ENCODE measurements at places on chromosomes 7 and 10.

DNA sequence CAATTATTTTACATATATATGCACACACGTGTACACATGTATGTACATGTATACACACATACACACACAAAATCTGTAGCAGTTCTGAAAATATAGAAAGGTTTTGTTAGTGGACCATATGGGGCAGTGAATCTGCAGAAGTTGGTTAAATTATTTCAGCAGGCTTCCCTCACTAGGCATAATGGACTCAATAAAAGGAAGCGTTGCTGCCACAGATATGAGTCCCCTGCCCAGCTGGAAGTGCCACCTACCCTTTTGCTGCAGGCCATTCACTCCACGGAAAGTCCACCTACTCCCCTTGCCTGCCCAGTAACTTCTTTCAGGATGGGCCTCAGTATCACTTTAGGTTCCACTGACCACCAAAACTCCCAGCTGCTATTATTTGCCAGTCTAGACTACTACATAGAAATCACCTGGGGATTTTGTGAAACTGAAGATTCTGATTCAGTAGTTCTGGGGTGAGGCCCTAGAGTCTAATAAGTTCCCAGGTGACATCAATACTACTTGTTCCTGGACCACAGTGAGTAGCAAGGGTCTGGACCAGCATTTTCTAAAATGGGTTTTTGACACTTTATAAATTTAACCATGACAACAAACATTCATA lies 29.3 kb upstream of the CROT start:
- DNase-seq = no peak

DNA sequence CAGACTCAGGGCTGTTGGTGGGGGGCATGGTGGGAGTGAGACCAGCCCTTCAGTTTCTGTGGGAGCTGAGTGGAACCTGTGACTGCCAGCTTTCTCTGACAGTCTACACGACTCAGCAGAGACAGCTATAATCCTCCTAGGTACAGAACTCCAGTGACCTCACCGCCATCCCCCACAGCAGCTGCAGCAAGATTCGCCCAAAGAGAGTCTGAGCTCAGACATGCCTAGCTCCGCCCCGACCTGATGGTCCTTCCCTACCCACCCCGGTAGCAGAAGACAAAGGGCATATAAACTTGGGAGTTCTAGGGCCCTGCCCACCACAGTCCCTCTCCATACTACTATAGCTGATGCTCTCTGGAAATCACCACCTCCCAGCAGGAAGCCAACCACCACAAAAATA lies 500.1 kb downstream of the ETV1 start:
- no peak for DNase-seq

DNA sequence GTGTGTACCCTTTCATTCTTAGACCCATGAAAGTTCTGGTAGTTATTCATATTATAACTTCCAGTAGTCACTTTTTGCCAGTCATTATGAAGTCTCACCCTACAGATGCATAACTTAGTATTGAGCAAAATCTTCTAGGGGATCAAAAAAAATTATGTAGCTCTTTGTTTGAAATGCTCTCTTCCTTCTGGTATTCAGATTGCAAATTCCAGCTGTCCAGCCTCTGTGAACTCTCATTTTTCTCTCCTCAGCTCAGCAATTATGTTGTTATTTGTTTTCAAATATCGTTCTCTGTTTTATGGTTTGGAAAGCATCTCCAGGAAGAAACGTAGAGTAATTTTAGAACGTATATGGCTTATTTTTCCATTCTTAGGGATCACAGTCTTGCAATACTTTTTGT lies 442.5 kb downstream of the SEMA3D start:
- no peak for DNase-seq

GRCh38 chr7:30980751-30981150 lies 17.0 kb downstream of the GHRHR start:
- DNase-seq = no peak

DNA sequence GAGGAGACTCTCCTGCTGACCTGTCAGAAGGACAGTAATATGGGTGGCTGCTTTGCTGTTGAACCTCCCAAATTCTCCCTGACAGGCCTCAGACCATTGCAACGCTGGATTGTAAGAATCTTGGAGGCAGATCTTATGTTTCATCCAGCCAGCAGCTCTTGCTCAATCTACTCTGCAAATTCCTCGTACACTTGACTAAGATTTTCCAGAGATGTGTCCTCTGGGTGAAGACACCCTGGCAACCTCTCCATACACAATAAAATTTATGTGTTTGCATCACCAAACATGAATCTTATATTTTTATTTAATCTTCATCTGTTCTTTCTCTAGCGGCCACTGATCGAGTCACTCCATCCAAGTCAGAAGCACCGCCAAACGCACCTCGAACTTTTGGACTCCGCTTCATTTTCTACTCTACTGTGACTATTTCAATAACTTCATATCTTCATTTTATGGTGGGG lies 623.1 kb downstream of the ACTR3B start:
- no peak for DNase-seq

DNA sequence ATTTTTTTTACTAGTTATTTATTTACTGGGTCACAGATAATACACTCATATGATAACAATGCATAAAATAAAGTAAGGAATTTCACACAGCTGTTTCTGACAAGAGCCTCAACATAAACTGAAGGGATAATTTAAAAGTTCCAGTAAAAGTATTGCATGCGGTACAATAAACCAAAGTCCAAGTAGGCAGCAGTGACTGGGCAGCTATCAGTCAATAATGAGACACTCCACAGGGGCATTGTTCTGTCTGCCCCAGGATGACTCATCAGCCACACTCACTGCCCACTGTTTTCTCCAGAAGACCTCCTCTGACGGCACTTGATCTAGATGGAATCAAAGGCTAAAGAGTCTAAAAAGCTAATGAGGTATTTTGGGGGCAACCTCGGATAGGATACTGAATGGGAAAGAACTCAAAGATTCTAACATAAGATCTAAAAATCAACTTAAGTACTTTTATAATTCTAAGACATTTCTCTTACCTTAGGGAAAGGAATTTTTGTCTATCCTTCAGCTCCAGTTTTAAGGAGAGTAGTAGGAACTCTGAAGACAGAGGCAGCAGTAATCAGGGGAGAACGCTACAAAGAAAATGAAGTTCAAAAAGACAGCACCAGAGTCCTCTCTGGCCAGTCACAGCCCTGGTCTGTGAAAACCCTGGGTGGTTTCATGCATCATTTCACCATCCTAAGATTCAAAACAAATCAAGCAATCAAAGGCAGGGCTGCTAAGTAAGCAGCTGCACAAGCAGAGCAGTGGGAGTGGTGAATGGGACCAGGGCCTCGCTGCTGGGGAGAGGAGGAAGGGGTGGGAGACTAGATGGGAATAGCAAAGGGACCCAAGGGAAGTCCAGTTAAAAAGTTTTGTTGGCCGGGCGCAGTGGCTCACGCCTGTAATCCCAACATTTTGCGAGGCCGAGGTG lies 175.1 kb downstream of the AVL9 start:
- DNase-seq = no peak

DNA sequence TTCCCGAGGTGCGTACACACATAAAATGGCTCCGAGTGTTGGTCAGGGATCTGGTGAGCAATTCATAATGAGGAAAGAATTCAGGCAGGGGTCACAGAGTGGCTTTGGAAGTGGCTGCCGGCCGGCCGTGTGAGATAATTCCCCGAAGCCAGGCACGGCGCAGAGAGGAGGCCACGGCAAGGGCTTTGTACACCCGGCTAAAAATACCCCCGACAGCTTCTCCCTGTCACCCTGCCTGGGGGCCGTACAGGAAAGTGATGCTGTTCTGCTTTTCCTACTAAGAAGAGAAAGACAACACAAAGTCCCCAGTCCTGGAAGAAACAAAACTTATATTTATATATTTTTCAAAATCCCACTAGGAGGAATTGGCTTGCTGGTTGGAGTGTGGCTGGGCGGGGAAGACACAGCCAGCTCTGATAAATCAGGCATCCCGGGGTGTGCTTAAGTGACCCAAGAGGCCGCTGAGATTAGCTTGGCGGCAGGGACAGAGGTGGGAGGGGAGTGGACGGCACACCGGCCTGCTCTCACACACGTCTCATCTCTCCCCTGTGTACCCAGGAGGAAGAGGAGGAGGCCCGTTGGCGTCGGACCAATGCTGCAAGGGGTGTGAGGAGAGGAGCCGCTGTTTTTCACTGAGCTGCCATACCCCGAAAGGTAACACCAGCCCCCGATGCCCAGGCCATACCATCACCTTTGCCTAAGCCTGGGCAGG lies 70.5 kb downstream of the ZMIZ1 start:
- no peak for DNase-seq

- DNase-seq = no peak
Measured at GRCh38 chr10:10207538-10207937, 810.1 kb upstream of the CELF2 start.

DNA sequence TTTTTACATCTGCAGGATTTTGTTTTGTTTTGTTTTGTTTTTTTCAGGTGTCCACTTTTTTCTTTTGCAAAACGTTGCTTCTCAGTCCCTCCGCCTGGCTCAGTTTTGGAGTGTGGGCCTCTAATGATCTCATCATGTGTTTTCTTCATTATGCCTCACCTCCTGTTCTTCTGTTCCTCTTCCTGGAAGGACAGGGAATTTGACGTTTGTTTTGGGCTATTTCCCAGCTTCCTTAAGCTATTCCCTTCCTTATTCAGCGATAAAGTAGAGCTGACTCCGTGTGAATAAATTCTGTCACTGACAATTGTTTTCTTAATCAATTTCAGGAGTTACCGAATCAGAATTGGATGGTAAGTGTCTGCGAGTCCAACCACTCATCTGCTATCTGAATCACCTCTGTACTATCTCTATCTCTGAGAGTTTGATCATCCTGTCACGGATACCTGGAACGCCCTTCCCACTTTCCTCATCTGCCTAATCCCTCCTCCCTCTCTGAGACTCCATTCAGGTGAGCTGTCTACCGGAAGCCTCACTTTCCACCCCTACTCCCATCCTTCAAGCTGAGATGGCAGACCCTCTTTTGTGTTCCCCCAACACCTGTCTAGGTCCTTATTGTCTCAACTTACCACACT lies 218.4 kb downstream of the GATA3 start:
- no peak for DNase-seq

DNA sequence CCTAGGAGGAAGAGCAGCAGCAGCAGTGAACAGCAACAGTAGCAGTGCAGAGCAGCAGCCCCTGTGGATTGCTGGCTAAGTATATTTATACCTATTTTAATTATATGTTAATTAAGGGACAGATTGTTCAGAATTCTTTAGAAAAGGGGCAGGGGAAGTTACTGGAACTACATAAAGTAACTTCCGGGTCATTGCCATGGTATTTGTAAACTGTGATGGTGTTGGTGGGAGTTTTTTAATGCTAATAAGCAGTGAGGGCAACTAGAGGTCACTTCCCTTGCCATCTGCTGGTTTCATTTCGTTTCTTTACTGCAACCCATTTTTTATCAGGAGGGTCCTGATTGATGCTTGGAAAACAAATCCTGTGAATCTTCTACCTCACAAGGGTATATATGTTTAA lies 229.8 kb upstream of the PODXL start:
- DNase-seq = no peak

DNA sequence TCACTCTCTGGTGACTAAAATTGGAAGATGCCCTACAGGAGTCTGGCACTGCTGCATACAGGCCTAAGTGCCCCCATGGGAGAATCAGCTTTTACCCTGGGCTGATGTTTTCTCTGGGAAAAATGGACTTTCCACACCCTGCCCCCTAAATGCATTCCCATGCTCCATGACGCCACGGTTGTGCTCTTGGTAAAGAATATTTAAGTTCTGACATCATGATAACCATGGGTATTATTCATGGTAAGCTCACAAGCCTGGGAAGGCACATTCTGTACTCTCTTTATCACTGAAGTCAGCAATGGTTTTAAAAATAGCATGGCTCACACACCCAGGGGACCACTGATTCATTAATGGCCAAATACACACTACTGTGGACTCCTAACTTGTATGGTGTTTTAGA lies 43.4 kb downstream of the HIPK2 start:
- DNase-seq = no peak

GRCh38 chr10:124996127-124996853 lies 54.4 kb downstream of the ZRANB1 start:
- DNase-seq = no peak

- DNase-seq = no peak
Measured at GRCh38 chr7:2373124-2373556, 18.5 kb downstream of the EIF3B start.

GRCh38 chr7:54864663-54865062 lies 105.7 kb upstream of the SEC61G start:
- DNase-seq = no peak

GRCh38 chr7:28774261-28774988 lies 183.7 kb downstream of the TRIL start:
- no peak for DNase-seq

- no peak for DNase-seq
Measured at GRCh38 chr7:75850235-75850634, 28.6 kb upstream of the RHBDD2 start.

DNA sequence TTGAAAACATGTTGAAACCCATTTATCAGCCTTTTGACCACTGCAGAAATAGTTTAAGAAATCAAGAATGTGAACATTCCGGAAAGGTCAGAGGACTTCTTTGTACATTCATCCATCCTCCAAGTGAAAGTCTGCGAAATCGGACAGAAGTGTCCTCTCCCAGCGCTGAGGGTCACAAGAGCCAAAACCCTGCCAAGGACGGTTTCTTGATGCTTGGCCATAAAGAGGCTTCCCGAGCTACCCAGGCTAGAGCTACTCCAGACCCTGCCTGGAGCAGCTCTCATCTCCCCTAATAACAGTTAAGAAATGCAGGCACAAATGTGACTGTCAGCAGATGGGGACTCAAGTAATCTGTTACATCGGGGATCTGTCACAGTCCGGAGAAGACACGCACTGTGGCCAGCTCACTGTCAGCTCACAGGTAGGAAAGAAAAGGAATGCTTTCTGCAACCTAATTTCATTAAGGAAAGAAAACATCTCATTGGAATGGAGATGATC lies 4.5 kb upstream of the CYTH3 start:
- DNase-seq = no peak

GRCh38 chr7:52639981-52640380 lies 395.5 kb upstream of the POM121L12 start:
- no peak for DNase-seq

DNA sequence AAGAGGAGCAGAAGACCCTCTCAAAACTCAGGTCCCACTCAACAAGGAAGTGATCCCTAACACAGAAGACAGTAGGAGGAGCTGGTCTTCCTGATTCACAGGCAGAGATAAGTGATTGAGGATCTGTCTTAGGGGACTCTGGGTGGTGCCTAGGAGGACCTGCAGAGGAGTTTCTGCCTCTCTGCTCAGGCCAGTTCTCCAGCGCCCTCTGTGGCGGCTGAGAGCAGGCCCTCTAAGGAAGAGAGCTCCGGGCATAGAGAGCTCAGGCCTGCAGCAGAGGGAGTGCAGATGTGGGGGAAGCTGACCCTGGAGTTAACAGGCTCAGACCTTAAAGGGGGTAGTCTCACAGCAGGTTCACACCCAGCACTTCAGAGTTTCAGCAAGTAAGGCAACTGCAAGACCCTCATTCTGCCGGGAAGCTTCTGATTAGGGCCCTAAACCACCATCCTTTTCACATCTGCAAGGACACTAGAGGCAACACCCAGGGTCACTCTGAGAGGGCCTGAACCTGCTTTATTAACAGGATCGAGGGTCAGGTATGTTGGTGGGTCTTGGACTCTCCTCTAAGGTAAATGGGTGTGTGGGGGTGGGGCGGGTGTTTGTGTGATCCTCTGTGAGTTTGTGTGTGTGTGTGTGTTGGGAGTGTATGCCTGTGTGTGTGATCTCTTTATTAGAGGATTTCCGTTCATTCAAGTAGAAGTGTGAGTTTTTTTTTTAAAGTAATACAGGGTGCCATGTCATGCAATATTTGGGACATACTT lies 57.6 kb upstream of the TARP start:
- no peak for DNase-seq

GRCh38 chr7:138982204-138982623 lies 1.0 kb upstream of the KIAA1549 start:
- no peak for DNase-seq

All from stimulated activated CD4-positive, alpha-beta T cell treated with anti-CD3 and anti-CD28 coated beads, Interleukin-2, amount 100 ng/mL, for 24 hours (primary cell).